NCI-H1417 treated with DMSO at 0.1 percent for 48 hours (cell line): ENCODE measurements at places on chromosomes 13 and 19.

DNA sequence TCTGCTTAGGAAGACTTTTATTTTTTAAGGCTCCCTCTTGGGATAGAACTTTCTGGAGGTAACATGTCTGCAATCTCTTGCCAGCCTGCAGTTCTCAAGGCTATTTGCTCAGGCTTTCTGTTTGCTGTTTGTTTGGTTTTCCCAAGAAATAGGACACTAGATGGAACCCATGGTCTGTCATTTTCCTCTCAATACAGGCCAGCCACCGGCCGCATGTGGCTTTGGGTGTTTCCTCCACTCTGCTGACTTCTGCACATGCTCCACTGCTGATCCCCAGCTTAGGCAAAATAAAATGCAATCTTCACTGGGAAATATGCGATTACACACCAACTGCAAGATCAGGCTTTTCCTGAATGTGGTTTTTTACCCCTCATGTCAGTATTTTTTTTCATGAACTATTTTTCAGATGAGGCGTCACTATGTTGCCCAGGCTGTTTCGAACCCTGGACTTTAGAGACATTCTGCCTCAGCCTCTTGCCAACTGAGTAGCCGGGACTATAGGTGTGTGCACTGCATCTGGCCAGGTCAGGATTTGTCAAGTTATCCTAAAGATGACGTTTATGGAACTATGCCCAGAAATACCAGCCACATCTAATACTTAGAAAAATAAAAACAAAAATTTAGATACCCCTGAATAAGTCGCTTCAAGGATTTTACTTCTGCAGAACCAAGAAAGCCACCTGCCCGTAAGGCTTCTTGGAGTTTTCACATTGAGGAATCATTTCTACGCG lies 94.3 kb upstream of the PABPC3 start:
- DNase-seq, result no peak

GRCh38 chr13:85812282-85812681 lies 13.1 kb upstream of the SLITRK6 start:
- DNase-seq, result no peak

GRCh38 chr13:51218626-51219025 lies 3.6 kb upstream of the FAM124A start:
- DNase-seq, result no peak

DNA sequence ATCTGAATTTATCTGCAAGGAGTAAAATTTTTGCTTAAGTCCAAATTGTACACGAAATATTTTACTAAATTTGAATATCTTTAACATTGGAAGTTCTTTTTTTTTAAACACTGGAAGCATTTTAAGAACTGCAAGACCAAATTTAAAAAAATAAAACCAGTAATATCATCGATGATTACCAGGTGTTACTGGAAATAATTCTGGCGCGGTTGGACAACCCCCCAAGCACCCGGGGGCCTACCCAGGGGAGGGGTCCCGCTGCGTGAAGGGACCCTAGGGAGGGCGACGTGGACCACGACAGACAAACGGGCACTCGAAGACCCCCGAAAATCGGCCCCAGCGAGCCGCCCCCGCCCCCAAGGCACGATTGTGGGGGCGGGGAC lies 12.6 kb upstream of the JSRP1 start:
- no peak for DNase-seq

DNA sequence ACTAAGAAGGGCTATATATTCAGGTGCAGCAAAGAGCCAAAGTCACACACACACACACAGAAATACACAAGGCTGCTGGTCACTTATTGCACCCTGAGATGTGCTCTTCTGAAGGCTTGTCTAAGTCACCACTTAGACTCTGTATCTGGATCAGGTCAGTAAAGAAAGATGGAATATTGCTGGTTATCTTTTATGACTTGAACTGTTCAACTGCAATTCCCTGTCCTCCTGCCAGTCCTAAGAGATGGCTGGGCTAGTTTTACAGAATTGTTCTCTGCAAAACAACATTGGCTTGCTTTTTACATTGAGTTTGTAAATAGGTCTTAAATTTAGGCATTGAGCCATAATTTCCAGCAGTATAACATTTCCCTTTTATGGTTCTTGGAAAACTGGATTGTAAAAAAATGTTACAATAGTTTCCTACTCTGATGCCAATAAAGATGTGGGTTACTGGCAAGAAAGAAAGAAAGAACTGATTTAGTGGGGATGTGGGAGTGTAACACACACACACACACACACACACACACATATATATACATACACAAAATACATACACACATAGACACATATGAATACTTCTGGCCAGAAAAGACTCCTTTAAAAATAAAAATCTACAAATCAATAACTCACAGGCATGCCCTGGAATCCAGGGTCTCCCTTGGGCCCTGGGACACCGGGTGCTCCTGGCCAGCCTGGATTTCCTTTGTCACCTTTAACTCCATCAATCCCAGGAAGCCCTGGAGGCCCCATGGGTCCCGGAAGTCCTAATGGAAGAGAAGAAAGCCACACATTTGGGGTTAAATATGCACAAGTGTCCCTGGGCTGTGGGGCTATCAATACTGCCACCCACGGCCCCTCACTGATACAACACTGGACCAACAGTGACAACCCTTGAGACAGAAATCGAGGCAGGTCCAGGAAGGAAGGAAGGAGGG lies 137.7 kb downstream of the COL4A1 start:
- DNase-seq, result no peak

DNA sequence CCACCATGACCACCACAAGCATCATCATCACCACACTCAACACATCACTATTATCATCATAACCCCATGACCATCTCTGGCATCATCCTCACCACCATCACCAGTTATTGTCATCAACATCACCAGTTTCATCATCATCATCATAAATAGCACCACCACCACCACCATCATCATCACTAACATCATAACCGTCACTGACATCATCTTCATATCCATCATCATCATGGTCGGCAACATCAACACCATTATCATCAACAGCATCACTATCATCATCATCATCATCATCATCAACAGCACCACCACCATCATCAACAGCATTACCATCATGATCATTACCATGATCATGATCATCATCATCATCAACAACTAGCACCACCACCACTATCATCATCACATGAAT lies 67.2 kb downstream of the MBD3L1 start:
- no peak for DNase-seq

- no peak for DNase-seq
These were observed 5.3 kb upstream of the CSNK1G2 start for GRCh38 chr19:1935484-1936208.

- DNase-seq, result no peak
These were observed 2860.6 kb upstream of the PCDH20 start for GRCh38 chr13:64276232-64276631.

DNA sequence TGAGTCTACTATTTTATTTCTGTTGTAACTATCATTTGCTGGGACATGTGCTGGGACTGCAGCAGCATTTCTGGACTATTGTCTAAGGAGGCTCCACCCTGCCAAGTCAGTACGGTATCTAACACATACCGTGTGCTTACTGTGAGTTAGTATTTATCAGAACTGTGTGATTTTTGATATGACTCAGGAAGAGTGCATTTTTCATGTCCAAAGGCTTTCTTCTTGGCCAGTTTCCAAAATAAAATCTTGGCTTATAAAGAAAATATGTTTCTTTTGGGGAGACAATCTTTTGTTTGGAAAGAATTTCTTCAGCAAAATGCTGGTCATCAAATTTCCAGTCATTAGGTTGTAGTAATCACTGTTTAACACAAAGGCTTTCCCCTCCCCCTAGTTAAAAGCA lies 11.6 kb downstream of the PARP4 start:
- no peak for DNase-seq

- DNase-seq, result no peak
These were observed 11.7 kb downstream of the NDUFB7 start for GRCh38 chr19:14559916-14560775.

GRCh38 chr13:21338639-21339278 lies 120.3 kb downstream of the ZDHHC20 start:
- DNase-seq, result no peak

GRCh38 chr13:19606152-19606551 lies 27.3 kb upstream of the MPHOSPH8 start:
- no peak for DNase-seq

- DNase-seq, result no peak
These were observed 28.3 kb downstream of the NUP58 start for GRCh38 chr13:25329706-25330105.
